Daoy (cell line): ENCODE measurements at places on chromosomes 4 and X. TPM values are rescaled to one million over a fixed set of nuclear protein-coding genes. Genes with fewer than 3 reads are reported as not detected.
A peak's percentile ranks its signal among the peaks of the same experiment; 100 is the strongest.

DNA sequence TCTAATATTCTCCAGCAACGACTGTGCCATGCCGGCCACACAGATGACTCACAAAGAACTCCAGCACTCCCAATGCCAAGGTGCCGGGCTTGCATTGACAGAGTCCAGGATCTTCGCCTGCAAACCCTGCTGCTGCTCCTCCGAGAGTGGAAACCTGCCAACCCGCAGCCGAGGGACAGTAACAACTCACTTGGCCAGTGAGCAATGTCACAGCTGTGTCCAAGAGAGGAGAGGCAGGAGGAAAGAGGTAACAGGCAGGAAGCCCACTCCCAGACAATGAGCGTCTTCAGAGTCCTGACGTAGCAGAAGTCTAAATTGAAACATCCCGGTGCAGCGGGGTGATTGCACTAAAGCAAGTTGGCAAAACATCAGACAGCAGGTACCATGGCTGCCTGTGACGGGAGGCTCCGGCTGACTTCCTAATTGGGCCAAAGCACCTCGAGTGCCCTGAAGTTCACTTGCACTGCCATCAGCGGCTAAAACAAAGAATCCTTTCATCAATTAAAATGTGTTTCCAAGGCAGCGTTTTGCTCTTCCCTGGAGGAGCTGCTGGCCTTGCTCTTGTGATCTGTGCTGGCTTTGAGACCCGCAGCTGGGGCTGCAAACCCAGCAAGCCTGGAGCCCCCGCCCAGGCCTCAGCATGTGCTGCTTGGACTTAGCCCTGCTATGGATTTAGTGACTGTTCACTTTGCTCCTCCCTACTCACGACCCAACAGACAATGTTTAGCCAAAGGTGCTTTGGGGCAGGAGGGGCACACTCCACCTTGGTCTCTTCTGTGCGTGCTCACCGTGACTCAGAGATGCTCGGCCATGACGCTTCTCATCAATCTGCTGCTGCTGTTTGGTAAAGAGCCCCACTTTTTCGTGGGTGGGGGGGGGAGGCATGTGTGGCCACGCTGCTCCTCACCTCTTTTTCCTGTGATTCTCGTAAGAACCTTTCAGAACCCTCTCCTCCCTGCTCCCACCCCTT, 36.5 kb downstream of the DCTD start:
- peak; percentile 31 for DNase-seq

SRPX2 gene
- total RNA-seq: 21.7 and 30.6 TPM in 2 replicates

DNA sequence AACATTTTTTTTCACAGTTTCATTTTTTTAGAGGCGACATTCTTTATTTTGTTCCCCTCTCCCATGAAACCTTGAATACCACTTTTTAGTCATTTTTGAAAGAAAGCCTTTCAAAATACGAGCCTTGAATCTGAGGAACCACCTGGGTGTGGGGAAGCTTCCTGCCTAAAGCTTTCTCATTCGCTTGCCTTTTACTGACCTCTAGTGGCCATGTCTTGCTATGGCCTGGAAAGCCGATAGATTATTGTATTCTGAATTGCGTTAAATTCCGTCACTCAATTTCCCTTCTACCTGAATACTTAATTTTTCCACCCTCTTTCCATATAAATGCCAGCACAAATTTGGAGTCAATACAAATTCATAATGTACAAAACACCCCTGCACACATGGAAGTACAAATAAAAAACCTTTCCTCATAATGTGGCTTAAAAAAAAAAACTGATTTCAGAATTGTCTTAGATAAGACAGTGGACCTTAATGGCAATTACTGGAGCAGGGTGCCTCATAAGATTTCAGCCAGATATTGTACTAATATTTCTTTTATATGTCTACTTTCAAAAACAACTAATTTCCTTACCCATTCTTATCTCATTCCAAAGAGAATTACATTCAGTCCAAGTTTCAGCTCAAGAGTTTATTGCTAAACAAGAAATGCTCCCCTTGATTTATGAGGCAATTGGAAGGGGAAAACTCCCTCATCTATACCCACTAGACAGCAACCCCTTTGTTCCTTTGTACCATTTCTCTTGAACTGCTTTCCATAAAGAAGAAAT, 217.9 kb downstream of the CENPC start:
- DNase-seq: peak; percentile 25

GRCh38 chrX:103830848-103831247, 1.2 kb downstream of the RAB9B start:
- no peak for DNase-seq

GRCh38 chr4:12595986-12596385, 888.2 kb downstream of the RAB28 start:
- DNase-seq: no peak
